Activated CD8-positive, alpha-beta memory T cell treated with anti-CD3 and anti-CD28 coated beads for 1 hour (primary cell): ENCODE measurements at places on chromosomes 7 and 10.

- no peak for DNase-seq
Observed at GRCh38 chr7:26425655-26426054, 134.0 kb downstream of the SNX10 start.

DNA sequence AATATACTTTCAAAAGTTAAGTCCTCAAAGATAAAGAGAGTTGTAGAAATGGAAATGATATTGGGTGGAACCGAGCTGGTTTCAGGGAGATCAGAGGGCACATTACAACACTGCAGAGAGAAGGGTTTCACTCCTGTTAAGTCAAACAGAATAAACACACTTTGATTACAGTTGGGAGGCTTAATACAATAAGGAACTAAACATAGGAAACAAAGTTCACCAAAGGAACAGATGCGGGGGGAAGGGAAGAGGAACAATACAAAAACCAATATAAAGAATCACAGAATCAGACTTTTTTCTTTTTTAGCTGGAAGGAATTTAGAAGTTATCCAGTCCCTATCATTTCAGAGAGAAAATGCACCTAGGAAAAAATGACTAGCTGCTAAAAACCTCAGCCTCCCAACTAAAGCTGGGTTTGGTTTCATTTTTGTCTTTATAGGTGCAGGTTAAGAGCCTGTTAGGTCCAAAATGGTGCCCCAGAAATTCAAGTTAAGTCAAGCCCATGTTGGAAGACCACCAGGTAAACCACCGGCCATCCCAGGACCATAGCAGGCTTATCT is 81.9 kb downstream of the DNMBP start:
- DNase-seq = no peak

DNA sequence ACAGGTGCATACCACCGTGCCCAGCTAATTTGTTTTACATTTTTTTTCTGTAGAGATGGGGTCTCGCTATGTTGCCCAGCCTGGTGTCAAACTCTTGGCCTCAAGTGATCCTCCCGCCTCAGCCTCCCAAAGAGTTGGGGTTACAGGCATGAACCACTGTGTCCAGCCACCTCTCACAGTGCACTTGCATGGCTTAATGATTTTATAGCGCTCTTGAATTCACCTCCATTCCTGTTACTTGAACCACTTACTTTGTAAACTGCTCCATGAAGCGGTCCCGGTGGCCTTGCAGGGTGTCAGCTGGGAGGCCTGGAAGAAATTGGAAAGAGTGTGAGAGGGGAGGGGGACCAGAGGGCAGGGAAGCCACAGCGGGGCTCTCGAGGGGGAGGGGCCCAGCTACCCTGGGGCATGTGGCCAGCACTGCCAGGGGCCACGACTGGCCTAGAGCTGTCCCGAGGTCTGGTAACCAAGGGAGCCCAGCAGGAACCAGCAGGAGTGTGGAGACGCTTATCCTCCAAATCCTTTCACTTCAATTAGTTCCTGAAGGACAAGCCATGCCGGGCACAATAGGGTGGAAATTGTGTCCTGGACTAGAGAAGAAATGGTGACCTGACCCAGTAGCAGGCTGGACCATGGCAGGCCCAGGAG is 76.0 kb downstream of the SPDYE5 start:
- no peak for DNase-seq

- DNase-seq = no peak
Observed at GRCh38 chr10:122326385-122326784, 48.1 kb upstream of the PLEKHA1 start.

GRCh38 chr7:133932591-133932990 is 194.5 kb upstream of the LRGUK start:
- no peak for DNase-seq

GRCh38 chr7:100191775-100192174 is 14.1 kb downstream of the STAG3 start:
- DNase-seq = no peak

DNA sequence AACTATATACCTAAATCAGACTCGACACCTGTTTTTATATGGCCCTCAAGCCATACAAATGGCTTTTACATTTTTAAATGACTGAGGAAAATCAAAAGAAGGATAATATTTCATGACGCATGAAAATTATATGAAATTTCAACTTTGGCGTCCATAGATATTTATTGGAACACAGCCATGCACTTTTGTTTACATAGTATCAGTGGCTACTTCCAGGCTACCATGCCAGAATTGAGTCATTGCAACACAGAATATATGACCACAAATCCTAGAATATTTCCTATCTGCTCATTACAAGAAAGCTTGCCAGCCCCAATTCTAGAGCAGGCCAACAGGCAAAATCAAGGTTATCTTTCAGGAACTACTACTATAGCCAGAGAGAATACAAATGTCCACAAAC is 29.3 kb downstream of the AFAP1L2 start:
- DNase-seq = no peak

GRCh38 chr7:63054191-63054661 is 944.4 kb upstream of the ZNF722 start:
- no peak for DNase-seq

GRCh38 chr7:120831260-120831659 is 26.7 kb downstream of the TSPAN12 start:
- DNase-seq = no peak

GRCh38 chr10:80664071-80664680 is 126.5 kb downstream of the SH2D4B start:
- DNase-seq = no peak

GRCh38 chr7:929311-929711 is 25.2 kb downstream of the ADAP1 start:
- no peak for DNase-seq

GRCh38 chr10:112335111-112335867 is 38.6 kb upstream of the ACSL5 start:
- no peak for DNase-seq

DNA sequence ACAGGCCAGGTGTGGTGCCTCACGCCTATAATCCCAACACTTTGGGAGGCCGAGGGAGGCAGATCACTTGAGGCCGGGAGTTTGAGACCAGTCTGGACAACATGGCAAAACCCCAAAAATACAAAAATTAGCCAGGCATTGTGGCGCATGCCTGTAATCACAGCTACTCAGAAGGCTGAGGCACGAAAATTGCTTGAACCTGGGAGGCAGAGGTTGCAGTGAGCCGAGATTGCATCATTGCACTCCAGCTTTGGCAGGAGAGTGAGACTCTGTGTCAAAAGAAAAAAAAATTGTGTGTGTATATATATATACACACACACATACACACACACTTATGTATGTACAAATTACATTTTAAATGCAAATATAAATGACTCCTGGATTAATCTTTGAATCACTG is 76.8 kb upstream of the LRRN3 start:
- DNase-seq = no peak

- no peak for DNase-seq
Observed at GRCh38 chr10:113042868-113043267, 92.8 kb downstream of the TCF7L2 start.

DNA sequence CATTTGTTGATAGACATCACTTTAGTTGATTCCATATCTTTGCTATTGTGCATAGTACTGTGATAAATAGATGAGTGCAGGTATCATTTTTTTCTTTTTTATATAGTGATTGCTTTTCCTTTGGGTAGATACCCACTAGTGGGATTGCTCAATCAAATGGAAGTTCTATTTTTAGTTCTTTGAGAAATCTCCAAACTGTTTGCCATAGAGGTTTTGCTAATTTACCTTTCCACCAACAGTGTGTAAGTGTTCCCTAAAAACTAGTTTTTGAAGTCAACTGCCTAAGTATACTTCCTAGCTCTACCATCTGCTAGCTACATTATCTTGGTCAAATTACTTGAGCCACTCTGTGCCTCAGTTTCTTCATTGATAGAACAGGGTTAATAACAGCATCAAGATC is 31.5 kb upstream of the RSBN1L start:
- no peak for DNase-seq

DNA sequence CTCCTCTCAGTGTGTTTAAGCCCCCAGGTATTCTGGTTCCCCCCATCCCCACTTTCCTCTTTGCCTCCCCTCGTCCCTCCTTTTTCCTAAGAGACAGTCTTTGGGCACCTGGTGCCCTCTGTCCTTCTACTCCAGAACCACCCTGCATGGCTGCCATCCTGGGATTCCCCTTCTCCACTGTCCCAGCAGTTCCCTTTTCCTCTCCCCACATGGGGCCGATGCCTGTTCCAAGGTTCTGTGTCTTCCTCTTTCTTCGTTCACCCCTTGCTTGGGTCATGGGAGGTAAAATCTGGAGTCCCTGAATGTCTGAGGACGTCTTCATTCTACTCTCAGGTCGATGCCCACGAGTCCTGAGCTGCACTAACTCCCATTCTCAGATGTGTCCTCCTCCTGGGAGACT is 120.8 kb downstream of the TAX1BP1 start:
- DNase-seq = no peak

- DNase-seq = no peak
Observed at GRCh38 chr7:156918635-156919034, 25.7 kb upstream of the LMBR1 start.

DNA sequence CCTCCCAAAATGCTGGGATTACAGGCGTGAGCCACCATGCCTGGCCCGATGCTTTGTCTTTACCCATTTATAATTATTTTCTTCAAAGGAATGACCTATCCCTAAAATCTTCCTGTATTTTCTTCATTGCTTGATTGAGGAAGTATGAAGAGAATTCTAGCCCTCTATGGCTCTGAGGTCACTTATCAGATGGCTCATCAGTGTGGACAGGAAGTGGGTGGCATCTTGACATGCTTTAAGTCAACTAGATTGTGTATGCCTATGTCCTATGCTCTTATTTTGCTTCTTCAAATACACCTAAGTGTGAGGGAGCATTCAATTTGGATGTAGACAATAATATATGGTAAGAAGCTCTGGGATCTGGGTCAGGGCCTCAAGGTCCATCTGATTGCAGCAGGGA is 1020.5 kb downstream of the LRMDA start:
- no peak for DNase-seq

- no peak for DNase-seq
Observed at GRCh38 chr7:155191901-155192478, 105.7 kb upstream of the INSIG1 start.

DNA sequence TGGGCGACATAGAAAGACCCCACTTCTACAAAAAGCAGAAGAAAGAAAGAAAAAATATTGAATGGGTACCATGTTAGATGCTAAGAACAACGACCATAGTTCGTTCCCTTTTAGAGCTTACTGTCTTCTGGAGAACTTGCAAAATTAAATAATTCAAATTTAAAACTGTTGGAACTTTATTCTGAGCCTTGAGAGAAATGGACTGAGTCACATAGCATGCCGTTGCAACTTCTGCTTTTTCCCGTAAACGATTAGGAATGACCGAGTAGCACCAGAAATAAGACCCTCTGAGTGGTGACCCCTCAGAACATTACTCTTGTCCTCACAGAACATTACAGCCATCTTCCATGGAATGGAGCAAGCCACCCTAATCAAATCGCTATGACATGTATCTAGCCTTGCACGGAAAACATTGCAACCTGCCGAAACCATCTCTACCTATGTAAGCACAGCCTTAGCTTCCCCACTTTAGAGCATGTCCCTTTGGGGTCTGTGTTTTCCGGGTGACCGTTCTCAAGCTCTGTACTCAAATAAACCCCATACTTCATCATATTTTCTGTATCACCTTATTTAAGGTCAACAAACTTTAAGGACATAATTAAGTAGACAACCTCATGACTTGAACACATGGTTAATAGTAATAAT is 179.1 kb downstream of the PRKCQ start:
- DNase-seq = no peak

DNA sequence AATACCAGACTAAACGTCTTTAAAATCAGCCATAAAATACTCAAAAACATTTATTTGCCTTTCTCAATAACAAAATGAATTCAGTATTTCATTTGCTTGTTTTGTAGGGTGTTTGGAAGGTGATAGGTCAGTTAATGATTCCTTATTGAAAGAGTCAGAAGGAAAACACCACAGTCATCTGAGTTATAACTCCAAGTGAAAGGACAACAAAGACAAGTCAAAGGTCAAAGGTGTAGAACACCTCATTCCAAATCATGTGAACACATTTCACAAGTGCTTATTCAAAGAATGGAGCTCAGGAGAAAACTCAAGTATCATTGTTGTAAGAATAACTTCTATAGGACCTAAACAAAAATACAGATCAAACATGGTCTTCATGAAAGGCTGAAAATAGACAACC is 318.6 kb upstream of the PHF14 start:
- DNase-seq = no peak

GRCh38 chr10:106011250-106011649 is 1153.3 kb downstream of the SORCS1 start:
- DNase-seq = no peak

DNA sequence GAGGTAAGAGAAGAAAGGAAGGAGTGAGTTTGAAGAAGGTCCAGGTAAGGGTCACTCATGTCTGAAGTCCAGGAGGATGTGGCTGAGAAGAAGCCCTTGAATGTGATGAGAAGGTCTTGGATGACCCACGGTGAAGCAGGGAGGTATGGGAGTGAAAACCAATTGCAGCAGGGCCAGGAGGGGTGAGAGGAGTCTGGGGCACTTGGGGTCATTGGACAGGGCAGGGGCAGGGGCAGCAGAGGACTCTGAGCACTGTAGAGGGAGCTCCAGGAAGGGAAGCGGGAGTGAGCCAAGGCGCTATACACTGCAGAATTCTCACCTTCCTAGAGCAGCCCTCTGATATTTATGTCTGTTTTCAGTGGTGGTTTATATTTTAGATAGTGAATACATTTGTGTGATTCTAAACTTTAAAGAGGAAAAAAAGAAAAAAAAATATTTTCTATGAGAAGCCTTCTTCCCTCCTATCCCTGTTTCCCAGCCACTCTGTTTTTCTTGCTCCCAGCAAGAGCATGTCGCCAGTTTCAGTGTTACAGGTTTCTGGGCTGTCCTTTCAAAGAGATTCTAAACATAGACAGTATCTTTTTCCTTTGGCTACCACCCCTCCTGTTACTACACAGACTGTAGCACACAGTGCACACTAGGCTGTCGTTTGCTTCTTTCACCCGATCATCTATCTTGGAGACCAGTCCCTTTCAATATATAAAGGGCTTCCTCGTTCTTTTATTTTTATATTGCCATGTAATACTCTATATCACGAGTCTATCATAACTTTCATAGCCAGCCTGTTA is 24.5 kb downstream of the BLVRA start:
- no peak for DNase-seq

DNA sequence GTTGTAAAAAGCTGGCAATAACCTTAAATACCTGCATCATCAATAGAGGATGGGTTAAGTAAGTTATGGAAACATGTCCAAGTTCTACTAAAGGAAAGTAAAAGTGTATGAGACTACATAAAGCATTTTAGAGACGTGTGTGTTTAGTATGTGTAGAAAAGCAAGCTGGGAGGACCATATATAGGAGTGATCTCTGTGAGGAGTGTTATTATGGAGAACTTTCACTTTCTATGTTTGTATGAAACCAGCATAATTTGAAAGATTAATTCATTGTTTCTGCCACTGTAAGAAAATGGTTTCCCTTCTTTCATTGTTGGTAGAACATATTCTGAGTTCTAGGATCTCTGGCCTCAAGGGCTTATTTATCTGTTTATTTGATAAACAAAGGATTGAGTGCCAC is 19.2 kb upstream of the PDLIM1 start:
- no peak for DNase-seq

DNA sequence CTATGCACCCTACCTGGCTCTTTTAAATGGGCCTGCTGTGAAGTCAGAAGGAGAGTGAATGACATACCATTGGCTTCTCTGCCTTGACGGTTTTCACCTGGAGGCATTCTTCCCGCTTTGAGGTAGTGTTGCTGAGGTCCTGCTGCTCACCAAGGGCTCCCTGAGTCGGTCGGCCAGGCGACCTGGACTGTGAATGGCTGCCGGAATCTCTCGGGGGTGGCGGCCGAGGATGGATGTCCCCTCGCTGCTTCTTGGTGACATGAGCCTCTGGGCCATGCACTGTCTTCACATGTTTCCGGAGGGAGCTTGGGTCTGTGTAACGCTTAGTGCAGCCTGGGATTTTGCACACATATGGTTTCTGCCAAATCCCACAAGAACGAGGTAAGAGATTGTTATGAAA is 264.7 kb downstream of the GLI3 start:
- no peak for DNase-seq
